Activated CD8-positive, alpha-beta T cell treated with anti-CD3 and anti-CD28 coated beads, Interleukin-2, amount 10 ng/mL, durations not matched to agents 7 days and 5 days (primary cell): ENCODE measurements at places on chromosomes 6 and 20. TPM values are rescaled to one million over a fixed set of nuclear protein-coding genes. Genes with fewer than 3 reads are reported as not detected.

Gene DEFB124
- total RNA-seq: not detected

Gene SLC22A7
- total RNA-seq: not detected

DNA sequence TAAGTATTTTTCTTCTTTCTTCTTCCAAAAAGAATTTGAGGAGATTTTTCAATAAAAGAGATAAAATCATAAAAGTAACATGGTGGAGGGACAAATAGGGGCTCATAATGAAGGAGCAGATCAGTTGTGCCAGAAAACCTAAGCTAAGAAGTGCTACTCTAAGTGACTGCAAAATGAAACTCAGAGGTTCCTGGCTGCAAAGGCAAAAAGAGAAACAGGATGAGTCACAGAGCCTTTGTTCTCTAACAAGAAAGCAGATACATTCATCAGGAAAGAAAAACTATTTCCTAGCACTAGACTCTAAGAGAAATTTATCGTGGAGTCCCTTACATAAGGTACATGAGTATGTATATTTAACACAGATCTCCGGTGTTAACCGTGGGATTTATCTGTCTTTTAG, 49.8 kb downstream of the TSHZ2 start:
- DNase-seq: no peak

DNA sequence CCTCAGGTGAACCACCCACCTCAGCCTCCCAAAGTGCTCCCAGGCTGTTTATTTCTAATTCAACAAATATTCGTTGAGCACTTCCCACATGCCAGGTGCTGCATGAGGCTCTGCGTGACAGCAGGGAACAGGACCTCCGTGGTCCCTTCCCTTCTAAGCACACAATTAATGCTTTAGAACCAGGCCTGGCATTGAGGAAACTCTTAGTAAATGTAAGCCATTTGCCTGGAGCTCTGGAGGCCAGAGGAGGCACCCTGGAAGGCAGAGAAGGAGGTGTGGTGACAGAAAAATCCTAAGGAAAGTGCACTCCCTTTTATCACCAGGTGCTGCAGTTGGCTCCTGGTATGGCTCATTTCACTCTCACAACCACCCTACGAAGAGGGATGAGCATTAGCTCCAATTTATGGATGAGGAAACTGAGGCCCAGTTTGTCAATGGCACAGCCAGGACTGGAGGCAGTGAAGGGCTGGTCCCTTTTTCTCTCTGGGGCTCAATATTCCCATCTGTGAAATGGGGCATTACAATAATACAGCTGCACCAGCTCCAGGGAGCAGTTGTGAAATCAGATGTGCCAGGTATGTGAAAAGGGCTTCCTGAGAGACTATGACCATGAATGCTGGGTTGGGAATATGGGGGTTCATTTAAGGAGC, 8.1 kb upstream of the ID1 start:
- DNase-seq: no peak

Gene PLEKHG1
- total RNA-seq: 1.8 TPM

Gene C20orf202
- not detected for total RNA-seq

Gene DLK2
- not detected for total RNA-seq

- no peak for DNase-seq
Observed at GRCh38 chr6:84408028-84408427, 180.6 kb upstream of the CEP162 start.

DNA sequence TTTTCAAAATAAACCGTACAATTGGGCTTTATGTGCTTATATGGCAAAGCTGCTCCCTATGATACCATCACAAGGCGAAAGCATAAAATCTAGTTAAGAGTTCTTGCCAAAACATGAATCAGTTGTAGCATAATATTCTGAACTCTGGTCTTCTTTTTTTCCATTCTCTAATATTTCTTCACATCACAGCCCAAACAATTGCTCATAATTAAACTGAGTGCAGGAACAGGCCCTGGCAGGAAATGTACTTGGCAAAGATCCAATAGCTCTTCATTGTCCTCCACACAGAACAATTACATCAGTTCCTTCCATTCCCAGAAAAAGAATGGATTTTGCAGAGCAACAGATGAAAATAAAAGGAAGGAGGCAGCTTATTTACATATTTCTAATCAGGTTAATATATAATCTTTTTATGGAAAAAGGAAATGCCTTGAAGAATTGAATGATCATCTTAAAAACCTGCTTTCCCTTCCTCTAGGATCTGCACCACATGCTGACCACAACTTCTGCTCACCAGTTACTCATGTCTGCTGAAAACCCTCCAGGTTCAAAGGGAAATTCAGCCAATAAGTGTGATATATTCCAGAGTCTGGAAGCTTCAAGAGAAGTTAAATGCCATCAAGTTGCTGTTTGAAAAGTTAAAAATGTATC, 123.3 kb upstream of the COL21A1 start:
- no peak for DNase-seq

DNA sequence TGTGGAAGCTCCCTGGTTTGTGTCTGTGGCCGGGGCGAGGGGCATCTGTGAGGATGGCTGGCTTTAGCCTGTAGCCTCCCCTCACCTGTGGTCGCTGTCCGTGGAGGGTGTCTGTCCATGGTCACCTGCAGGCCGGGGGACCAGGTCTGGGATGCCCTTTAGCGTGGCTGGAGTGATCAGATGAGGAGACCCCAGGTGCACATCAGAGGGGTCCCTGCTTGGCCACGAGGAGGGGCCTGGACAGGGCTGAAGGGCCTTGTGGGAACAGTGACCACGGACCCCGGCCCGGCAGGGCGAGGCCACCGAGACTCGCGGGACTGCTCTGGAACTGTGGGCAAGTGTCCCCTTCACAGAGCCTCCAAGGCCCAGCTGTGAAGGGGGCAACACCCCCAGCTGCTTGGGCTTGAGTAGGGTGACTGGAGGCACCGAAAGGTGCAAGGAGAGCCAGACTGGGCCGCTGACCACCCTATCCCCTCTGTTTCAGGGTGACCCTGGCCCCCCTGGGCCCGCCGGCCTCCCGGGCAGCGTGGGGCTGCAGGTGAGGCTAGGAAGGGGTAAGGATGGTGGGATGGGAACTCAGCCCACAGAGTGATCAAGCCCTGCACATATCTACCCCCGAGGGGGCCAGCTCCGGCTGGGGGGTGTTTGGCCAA, 8.6 kb downstream of the COL9A3 start:
- no peak for DNase-seq

DNA sequence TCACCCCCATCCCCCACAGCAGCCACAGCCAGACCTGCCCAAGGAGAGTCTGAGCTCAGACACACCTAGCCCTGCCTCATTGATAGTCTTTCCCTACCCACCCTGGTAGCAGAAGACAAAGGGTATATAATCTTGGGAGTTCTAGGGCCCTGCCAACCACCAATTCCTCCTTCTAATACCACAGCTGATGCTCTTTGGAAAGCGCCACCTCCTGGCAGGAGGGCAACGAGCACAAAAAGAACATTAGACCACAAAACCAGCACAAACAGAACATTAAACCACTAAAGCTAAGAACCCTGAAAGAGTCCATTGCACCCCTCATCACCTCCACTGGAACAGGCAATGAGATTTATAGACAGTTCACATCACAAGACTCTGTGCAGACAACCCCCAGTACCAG, 195.8 kb upstream of the FUT9 start:
- no peak for DNase-seq

Gene ADGRG6
- 1.6 TPM for total RNA-seq

Gene C6orf58
- not detected for total RNA-seq

DNA sequence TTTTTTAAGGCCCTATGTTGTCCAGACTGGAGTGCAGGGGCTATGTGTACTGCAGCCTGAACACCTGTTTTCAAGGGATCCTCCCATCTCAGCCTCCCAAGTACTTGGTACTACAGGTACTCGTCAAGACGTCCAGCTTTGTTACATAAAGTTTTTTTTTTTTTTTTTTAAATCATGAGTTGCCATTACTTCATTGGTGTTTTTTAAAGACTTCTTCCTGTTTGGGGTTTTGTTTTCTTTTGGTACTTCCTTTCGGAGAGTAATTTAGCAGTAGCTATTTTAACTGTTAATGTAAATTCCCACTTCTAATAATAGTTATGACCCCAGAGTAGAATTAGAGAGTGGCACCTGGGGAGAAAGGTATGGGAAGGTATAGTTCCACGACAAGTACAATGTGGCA, 10.5 kb downstream of the ZNFX1 start:
- no peak for DNase-seq

- DNase-seq: no peak
Observed at GRCh38 chr20:40724566-40724965, 35.5 kb upstream of the MAFB start.

Gene FYN
- 148 TPM for total RNA-seq

DNA sequence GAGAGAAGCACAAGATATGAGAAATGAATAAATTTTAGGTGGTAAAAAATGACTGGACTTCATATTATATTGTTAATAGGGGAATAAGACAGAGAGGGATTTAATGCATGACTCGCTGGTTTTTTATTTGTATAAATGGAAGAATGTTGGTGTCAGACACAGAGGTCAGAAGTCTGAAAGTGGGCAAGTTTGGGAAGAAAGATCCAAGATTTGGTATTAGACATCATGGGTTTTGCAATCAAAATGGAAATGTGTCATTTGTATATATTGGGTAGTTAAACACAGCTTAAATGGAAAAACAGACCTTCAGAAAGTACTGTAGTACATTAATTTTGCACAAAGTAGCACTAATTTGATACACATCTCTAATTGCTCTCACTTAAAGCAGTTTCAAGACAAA, 96.2 kb downstream of the EYA4 start:
- DNase-seq: no peak

DNA sequence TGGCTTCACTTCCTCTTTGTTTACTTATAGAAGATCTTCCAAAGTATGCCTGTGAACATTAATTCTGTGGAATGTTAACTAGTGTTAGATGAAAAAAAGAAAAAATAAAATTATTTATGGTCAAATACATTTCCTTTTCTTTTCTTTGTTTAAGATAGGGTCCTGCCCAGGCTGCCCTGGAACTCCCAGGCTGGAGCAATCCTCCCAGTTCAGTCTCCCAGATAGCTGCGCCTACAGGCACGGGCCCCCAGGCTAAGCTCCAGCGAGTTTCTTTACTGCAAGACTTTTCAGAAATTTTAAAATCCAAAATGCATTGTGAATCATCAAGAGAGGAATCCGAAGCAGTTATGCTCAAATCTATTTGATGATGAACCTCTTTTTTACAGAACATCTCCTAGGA, 39.3 kb upstream of the IL20RA start:
- DNase-seq: no peak

Gene ANKRD66
- not detected for total RNA-seq

GRCh38 chr6:33817489-33817888, 13.7 kb upstream of the MLN start:
- no peak for DNase-seq

DNA sequence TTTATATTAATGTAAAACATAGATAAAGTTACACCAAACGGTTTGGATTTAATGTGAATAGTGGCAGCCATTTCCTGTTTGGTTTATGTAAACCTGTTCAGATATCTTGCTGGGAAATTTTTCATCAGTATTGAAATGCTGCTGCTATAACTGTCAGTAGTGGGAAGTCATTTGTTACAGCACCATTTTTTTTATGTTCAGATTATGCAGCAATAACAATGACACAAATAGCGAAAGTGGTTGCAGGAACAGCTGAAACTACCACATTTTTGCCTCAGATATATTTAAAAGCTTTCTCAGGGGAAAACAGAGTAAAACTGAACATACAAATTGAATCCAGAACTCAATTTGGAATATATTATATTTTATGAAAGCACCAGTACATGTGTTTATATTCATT, 128.8 kb upstream of the SIM1 start:
- no peak for DNase-seq

Gene CDSN
- not detected for total RNA-seq

DNA sequence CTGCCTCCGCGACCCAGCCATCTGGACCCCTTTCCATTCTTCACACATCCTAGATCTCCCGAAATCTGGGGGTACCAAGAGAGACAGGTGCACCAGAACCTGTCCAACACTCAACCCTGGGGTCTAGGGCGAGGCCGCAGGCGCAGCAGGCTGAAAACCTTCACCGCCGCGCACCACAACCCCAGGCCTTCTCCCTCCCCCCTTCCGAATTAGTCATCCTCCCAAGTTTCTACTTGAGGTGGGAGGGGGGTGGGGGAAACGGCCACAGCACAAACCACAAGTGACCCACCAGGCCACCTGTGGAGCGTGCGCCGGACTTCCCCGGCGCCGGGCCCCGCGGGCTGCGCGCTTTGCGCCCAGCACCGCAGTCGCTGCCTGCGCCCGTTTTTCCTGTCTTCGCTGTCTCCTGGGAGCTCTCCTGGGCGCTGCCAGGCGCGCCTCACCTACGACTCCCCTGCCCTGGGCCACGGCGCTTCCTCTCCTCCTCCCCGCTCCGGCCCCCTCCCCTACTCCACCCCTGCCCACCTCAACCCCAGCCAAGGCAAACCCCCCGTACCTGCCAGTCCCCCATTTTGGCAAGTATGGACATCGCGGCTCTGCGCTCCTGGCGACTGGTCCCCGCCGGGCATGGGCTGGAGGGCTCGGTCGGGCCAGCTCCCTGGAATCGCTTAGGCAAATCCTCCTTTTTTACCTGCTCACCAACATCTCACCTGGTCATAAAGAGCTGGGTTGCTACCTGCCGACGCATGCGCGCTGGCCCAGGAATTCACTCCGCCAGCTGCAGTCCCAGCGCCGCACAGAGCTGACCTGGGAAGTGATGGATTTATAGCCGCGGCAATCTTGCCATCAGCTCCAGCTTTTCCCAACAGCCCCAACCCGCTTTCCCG, 4.2 kb upstream of the TFAP2A start:
- no peak for DNase-seq

GRCh38 chr20:10504994-10505730, 70.1 kb downstream of the SLX4IP start:
- no peak for DNase-seq

DNA sequence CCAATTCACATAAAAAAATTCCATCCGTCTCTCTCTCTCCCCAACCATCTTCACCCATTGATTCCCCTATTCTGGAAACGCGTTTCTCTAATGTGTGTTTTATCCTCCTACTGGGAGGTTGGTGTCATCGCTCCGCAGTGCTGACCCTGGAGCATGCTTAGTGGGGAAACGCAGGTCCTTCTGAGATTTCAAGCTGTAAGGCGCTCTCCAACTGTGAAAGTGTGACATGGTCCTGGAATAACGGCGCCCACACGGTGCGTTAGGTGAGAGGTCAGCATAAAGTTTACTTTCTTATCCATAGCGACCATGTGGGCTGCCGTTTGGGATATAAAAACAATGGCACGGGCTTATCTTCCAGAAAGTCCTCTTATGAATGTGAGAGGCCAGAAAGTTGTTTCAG, 123.9 kb downstream of the WDR27 start:
- DNase-seq: no peak

Gene OCSTAMP
- total RNA-seq: not detected

Gene SIRPD
- total RNA-seq: not detected

- no peak for DNase-seq
Observed at GRCh38 chr6:51292659-51293058, 474.0 kb downstream of the TFAP2B start.

Gene C2
- total RNA-seq: 0.87 TPM

Gene PBOV1
- total RNA-seq: not detected

Gene SEL1L2
- not detected for total RNA-seq

DNA sequence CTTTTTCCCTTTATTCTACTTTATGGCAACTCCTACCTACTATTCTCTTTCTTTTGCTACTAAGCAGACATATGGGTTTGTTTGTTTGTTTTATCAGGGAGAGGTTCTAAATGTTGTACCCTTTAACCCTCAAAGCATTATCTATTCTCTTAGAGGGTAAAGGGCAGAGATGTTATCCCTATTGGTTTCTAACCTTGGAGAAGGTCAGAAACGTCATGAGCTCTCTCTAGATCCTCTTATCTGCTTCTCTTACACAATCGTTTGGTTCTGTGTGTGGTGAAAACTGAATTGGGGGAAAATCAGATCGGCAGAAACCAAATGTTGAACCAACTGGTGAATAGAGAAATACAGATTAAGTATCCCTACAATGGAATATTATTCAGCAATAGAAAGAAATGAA, 6.4 kb upstream of the MPC1 start:
- no peak for DNase-seq
